ENCODE measurements at places on chromosomes 6 and 20.
A peak's percentile ranks its signal among the peaks of the same experiment; 100 is the strongest.

DNA sequence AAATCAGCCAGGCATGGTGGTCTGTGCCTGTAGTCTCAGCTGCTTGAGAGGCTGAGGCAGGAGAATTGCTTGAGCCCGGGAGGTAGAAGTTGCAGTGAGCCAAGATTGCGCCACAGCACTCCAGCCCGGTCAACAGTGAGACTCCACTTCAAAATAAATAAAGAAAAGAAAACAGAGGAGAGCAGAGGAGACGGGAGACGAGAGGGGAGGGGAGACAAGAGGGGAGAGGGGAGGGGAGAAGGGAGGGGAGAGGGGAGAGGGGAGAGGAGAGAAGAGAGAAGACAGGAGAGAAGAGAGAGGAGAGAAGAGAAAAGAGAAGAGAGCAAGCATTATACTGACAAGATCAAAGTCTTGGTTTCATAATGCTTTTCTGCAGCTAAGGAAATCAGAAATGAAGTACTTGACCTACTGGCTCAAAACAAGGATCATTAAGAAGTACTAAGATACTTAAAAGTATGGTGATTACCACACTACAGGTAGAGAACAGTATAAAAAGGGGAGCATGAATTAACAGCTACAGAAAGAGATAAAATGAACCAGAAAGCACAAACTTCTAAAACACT is 30.5 kb downstream of the FAM8A1 start:
- DNase-seq = no peak

DNA sequence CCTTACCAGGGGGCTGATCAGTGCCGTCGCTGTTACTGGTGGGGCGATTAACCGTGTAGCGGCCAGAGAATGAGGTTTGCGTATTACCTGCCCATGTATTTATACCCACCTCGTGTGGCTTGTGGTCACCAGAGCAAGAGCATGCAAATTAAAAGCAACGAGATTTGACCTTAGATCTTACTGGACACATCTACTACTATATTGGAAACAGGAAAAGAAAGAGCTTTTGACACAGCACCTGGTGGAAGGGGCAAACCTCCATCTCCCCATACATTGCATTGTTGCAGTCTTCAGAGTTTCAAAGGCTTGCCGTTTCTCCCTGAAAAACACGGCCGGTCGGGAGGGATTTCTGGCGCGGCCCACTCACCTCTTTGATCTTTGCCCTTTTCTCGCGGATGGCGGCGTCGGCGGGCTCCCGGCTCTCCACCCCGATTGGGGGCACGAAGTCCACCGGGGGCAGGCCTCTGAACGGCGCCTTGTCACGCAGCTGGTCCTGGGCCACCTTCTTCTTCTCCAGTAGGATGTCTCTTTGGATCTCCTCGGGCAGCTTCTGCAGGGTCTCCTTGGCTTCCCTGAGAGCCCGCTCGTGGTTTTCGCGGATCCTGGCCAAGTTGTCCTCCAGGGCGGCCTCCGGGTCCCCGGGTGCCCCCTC is 1.3 kb downstream of the MAN1A1 start:
- peak; percentile 53 for DNase-seq

DNA sequence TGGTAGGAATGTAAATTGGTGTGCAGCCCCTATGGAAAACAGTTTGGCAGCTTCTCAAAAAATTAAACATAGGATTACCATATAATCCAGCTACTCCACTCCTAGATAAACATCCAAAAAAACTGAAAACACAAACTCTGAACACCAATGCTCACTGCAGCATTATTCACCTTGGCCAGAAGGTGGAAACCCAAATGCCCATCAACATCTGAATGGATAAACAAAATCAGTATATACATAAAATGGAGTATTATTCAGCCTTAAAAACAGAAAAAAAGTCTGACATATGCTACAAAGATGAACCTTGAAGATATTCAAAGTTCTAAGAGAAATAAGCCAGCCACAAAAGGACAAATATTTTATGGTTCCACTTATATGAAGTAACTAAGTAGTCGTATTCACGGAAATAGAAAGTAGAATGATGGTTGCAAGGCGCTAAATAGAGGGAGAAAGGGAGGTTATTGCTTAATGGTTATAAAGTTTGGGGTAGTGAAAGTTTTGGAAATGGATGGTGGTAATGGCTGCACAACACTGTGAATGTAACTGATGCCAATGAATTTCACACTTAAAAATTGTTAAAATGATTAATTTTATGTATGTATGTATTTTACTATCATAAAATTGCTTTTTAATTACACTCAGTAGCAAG is 4.0 kb downstream of the PHF10 start:
- no peak for DNase-seq

GRCh38 chr20:45823949-45824835 is 2.9 kb downstream of the TNNC2 start:
- DNase-seq = peak; percentile 63

GRCh38 chr6:42007286-42008137 is 42.8 kb upstream of the TAF8 start:
- DNase-seq = peak; percentile 70
